ENCODE measurements at places on chromosomes 7 and 10.

- no peaks in the 10 kb centered on the region for H3K27me3 ChIP-seq
- no peak for DNase-seq
- no peaks in the 10 kb centered on the region for H3K4me1 ChIP-seq
These were observed 113.6 kb downstream of the ADCY1 start for GRCh38 chr7:45687721-45688120.

GRCh38 chr7:78576236-78576635, 777.7 kb downstream of the PHTF2 start:
- no peaks in the 10 kb centered on the region for H3K36me3 ChIP-seq
- H3K4me1 ChIP-seq: no peaks in the 10 kb centered on the region
- no peaks in the 10 kb centered on the region for H3K27me3 ChIP-seq

DNA sequence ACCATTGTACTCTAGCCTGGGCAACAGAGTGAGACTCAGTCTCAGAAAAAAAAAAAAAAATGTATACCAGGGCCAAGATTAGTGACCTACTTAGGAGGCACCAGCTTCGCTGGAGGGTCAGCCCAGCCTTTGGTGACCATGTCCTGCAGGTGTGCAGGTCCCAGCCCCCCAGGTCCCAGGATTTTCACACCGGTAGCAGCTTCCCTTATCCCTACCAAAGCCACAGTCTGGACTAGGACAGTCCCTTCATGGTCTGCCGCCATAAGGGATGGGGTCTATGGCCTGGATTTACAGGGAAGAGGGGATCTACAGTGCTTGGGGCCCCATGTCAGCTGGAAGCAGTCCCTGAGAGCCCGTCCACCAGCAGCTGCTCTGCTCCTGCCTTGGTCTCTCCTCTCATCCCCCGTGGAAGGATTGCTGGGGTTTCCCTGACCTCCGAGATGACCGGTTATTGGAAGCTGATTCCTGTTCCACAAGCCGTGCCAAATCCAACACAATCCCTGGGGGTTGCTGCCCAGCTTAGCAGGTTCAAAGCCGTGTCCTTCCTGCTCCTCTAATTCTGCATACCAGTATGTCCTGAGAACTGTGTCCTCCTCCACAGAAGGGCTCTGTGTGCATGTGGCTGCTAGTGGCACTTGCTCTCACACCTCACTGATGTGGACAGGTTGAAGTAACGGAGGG, 11.0 kb upstream of the NDUFB2 start:
- H3K27ac ChIP-seq: no peak overlapping the region
- no peak overlapping the region for H3K4me3 ChIP-seq
- H3K27me3 ChIP-seq: no peaks in the 10 kb centered on the region
- H3K4me1 ChIP-seq: no peaks in the 10 kb centered on the region
- peaks cover 33% of the 10 kb centered on the region for H3K36me3 ChIP-seq

DNA sequence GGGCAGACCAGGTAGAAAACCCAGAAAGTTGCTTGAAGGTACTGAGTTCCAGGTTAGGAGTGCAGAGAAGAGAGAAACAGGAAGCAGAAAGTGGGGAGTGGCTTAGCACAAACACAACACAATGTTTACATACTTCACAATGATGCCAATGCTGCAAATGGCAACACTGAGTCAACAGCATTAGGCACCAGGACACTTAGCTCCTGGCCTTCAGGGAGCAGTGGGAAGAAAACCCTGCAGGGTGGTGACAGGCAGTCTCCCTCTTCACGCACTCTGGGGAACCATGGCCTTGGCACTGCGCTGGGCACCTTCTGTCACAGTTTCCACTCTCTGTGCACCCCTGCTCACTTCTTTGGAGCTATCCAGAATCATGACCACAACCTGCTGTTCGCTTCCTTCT, 7.3 kb downstream of the ICA1 start:
- peaks cover 12% of the 10 kb centered on the region for H3K27me3 ChIP-seq
- H3K36me3 ChIP-seq: no peaks in the 10 kb centered on the region
- no peak for DNase-seq
- H3K27ac ChIP-seq: no peak overlapping the region

DNA sequence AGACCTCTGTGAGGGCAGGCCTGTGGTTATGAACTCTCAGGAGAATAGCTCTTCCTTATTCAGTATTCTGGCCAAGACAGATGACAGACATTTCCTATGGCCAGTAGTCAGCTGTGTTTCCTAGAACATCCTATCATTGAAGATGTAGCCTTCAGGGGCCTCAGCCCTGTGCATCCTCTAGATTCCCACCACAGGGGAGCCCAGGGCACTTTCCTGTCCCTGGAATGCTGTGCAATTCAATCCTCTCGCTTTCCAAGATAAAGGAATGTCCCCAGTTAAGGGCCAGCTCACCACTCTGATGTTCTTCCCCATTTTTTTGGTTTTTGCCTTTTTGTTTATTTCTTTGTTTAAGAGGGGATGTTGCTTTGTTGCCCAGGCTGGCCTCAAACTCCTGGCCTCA, 578.8 kb upstream of the C7orf33 start:
- DNase-seq: no peak
- peaks cover 17% of the 10 kb centered on the region for H3K27me3 ChIP-seq
- no peaks in the 10 kb centered on the region for H3K4me1 ChIP-seq
- H3K36me3 ChIP-seq: no peaks in the 10 kb centered on the region

DNA sequence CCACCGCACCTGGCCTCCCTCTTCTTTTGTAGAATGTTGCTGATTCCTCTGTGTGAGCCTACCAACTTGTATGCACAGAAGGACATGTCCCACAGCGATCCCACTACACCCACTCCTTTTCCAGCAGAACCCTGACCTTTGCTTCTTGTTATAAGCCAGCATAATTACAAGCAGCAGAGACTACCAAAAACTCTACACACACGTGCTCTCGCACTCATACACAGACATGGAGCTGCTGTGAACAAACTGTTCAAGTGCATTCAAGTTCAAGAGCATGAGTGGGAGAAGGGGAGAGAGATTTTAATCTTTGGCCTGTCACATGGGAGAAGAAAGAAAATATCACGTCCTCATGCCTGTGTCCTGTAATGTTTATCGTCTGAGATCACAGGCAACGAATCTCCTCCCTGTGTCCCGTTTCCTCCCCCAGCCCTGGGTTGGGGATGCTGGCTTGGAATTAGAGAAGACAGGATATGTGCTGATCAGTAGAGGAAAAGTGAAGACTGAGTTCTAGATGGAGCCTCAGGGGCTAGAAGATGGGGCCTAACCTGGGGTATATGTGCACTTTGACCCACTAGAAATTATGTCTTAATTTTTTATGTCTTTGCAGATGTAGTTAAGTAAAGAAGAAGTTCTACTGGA, 79.6 kb downstream of the NHLRC2 start:
- peaks cover 13% of the 10 kb centered on the region for H3K4me1 ChIP-seq
- DNase-seq: no peak
- H3K4me3 ChIP-seq: no peak overlapping the region
- no peak overlapping the region for H3K27ac ChIP-seq

DNA sequence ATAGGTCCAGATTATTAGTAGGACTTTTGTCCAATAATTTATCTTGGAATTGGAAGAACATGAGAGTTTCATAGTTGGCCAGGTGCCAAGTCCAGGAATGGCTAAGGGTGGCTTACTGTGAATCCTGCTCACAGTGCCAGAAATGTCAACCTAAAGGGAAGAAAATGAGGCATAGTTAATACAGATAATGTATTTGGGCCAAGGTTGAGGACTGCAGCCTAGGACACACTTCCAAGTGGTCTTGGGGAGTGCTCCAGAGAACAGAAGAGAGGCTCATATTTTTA, 78.2 kb downstream of the MAPK8 start:
- H3K36me3 ChIP-seq: peaks cover 7% of the 10 kb centered on the region
- DNase-seq: no peak
- H3K4me3 ChIP-seq: no peak overlapping the region
- H3K27me3 ChIP-seq: no peaks in the 10 kb centered on the region
